ENCODE measurements at places on chromosomes 2 and 18. TPM values are rescaled to one million over a fixed set of nuclear protein-coding genes. Genes with fewer than 3 reads are reported as not detected.

GRCh38 chr2:36128359-36128758, 227.2 kb upstream of the CRIM1 start:
- no peak overlapping the region for H3K27ac ChIP-seq
- DNase-seq, result no peak
- H3K4me3 ChIP-seq, result no peak overlapping the region
- H3K27me3 ChIP-seq, result no peaks in the 10 kb centered on the region
- H3K4me1 ChIP-seq, result peaks cover 39% of the 10 kb centered on the region
- no peaks in the 10 kb centered on the region for H3K36me3 ChIP-seq

GRCh38 chr2:98478088-98478551, 33.5 kb downstream of the INPP4A start:
- no peak overlapping the region for H3K4me3 ChIP-seq
- no peaks in the 10 kb centered on the region for H3K27me3 ChIP-seq
- no peak for DNase-seq
- no peak overlapping the region for H3K27ac ChIP-seq
- peaks cover 12% of the 10 kb centered on the region for H3K4me1 ChIP-seq

RFTN2 gene
- total RNA-seq, result 20.6 TPM

C2orf66 gene
- total RNA-seq, result 0.23 TPM

CRYGC gene
- total RNA-seq, result not detected

Measured in neural crest cell (in vitro differentiated cells).